NCI-H1694 treated with DMSO at 0.1 percent for 48 hours (cell line): ENCODE measurements at places on chromosomes 6 and 20.
A peak's percentile ranks its signal among the peaks of the same experiment; 100 is the strongest.

- no peak for DNase-seq
These were observed 6.2 kb downstream of the HEBP2 start for GRCh38 chr6:138410048-138410735.

DNA sequence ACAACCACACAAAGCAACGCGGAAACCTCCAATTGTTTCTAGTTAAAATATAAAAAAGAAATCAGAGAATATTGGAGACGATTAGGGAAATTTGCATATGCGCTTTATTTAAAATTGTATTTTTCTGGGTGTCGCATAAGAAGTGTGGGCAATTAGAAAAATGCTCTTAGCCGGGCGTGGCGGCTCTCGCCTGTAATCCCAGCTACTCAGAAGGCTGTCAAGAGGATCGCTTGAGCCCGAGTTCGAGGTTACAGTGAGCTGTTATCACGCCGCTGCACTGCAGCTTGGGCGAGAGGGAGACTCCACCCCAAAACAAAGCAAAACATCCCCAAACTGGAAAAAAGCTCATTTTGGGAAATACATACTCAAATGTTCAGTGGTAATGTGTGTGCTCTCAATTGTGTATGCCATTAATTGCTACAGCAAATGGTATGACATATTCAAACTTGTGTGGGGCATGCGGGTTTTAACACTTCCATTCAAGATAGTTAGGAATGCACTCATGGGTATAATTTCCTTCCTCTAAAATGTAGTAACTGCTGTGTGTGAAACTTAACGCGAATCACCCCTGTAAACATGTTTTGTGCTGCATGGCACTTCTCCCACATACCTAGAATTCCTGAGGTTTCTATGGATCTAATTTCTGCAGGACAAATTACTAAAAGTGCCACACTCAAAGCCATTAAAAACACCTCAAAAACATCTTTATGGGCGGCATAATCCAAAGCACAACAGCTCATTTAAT, 54.7 kb upstream of the HFE start:
- DNase-seq, result no peak

GRCh38 chr6:170212051-170212756, 78.7 kb downstream of the DLL1 start:
- no peak for DNase-seq

DNA sequence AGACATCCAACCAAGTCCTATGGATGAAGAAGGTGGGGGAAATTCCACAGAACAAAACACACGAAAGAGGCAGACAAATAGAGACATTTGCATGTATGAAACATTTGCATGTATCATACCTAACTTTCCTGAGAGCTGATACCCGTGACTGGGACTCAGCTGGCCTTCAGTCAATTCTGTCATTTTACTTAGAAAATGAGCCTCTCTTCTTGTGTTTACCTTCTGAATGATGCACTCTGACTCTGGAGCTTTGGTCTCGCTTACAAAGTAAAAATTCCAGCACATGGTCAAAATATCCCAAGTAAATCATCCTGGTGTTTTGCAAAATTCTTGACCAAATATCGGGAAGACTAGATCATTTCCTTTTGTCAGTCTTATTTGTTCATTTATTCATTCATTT, 46.9 kb downstream of the MMUT start:
- no peak for DNase-seq

DNA sequence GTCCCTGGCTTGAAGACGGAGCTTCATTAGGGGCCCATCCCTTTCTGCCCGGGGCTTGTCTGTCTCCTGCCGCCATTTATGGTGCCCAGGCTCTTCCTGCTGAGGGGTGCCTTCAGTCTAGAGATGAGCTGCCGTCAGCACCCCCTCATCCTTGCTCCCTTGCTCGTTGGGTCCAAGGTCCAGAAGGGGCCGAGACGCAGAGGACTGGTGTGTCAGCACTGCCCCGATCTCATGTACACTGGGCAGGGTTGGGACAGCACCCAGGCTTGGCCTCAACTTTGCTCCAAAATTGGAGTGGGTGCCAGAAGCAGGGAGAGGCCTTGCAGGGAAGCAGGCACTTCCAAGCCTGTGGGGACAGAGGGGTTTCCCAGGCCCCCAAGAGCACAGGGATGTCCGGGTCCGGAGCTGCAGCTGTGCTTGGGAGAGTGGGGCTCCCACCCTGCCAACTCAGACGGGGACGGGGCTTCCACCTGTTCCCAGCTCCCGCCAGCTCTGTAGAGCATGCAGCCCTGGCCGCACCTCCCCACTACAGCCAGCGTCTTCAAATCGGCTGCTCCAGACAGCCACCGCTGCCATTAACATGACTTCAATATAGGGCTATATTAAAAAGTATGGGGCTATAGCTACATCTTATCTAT, 488.8 kb downstream of the TENT5A start:
- no peak for DNase-seq

GRCh38 chr6:43953256-43953655, 174.0 kb downstream of the MRPL14 start:
- DNase-seq, result no peak

DNA sequence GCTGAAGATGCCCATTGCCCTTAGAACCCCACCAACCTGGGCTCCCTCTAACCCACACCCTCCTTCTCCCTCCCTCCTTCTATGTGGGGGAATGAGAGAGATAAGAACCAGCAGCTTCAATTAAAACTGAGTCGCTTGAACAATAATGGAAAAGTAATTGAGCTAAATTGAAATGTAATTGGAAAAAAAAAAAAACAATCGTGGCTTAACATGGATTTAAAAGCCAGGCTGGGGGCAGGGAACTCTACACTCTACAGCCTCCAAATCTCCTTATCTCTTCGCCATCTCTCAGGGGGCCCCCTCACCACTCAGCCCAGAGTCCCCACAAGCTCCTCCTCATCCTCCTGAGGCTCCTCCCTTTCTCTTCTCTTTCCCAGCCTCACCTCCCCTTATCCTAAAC, 83.2 kb downstream of the MDGA1 start:
- DNase-seq, result no peak

DNA sequence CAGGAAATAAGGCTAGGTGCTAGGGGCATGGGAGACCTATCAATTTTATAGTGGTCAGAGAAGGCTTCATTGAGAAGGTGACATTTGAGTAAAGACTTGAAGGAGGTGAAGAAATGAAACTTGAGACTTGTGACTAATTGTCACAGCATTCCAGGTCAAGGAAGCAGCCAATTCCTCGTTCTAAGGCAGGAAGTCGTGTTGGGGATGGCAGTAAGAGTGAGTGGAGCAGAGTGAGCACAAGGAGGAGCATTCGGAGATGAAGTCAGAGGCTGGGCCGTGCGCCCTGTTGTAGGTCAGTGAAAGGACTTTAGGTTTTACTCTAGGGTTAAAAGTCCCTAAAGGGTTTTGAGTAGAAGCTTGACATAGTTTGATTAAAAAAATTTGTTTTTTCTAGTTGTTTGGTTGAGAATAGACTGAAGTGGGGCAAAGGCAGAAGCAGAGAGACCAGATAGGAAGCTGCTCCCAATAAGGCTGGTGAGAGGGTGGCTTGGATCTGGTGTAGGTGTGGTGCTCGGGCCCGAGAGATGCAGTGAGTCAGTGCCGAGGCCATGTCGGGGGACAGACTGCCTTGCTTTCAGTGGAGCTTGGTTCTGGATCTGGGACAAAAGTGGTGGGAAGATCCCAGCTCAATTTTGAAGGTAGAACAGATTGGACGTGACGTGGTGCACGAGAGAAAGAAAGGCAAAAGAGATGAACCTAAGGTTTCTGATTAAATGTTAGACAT, 2.6 kb upstream of the RSPH3 start:
- DNase-seq, result no peak

DNA sequence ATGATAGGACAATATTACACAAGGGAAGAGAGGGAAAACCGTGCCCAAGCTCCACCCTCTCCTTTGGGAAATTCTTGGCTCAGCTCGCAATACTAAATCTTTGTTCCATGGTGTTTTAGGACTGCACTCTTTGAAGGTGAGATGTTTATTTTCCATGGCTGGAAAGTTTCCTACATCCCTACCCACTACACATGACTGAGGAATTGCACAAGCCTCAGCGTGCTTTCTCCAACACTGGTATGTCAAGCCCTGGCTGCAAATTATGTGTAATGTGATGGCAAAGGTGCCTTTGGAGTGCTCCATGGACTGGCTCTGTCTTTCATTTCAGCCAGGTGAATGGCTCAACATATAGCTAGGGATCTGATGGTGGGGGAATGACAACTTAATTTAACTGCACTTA, 134.3 kb downstream of the ISM1 start:
- no peak for DNase-seq

- DNase-seq, result no peak
These were observed 75.8 kb downstream of the BCKDHB start for GRCh38 chr6:80182308-80182707.

GRCh38 chr6:147331401-147331800, 127.2 kb downstream of the STXBP5 start:
- DNase-seq, result no peak

GRCh38 chr20:39874049-39874893, 814.8 kb downstream of the MAFB start:
- DNase-seq, result peak; percentile 33

GRCh38 chr6:119109654-119110325, 31.3 kb upstream of the FAM184A start:
- DNase-seq, result no peak

DNA sequence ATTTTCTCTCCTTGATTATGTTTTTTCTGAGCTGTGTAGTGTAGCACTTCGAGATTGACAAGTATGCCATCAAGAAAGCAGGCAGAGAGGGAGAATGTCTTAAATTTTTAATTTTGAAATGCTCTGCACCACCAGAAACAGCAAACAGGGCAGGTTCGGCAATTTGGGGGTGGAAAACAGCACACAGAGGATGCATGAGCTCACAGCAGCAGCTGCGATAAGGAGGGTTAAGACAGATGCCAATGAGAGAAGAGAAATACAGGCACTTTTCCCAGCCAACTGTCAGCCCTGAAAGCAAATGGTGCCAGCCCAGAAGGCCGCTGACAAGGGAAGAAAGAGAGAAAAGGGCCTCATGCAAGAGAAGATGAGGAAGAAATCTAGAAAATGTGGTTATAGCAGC, 15.1 kb upstream of the SNRPB2 start:
- DNase-seq, result peak; percentile 59
